ENCODE measurements at places on chromosomes 5 and 9. TPM values are rescaled to one million over a fixed set of nuclear protein-coding genes. Genes with fewer than 3 reads are reported as not detected.

GRCh38 chr5:119386596-119387344 is 31.0 kb downstream of the TNFAIP8 start:
- peak; percentile 14 for DNase-seq

GRCh38 chr9:96554801-96555566 is 64.7 kb downstream of the CDC14B start:
- DNase-seq: peak; percentile 76

DNA sequence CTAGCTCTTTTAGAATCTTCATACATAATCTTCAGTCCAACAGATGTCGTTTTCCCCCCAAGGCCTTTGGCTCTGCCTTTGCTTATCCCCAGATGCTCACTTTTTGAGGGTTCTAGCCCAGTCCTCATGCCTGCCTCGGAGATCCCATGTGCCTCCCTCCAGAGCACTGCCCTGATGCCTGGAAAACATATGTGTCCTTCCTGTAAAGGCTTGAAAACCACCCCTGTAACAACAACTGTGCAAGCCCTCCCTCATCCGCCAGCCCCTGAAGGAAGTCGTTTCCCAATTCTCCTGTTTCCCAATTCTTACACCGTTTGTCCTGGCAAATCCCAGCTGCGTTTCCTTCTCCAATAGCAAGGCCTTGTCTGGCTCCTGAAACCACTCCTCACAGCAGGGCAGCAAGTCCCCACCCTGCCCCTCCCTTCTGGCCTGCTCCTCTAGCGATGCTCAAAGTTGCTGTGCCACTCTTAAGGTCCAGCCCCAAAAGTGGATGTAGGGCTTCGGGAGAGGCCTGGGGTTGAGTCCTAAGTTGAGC is 52.2 kb downstream of the SLC36A1 start:
- DNase-seq: no peak

CER1 gene
- not detected for total RNA-seq

CCDC127 gene
- 6.2 TPM for total RNA-seq

DNA sequence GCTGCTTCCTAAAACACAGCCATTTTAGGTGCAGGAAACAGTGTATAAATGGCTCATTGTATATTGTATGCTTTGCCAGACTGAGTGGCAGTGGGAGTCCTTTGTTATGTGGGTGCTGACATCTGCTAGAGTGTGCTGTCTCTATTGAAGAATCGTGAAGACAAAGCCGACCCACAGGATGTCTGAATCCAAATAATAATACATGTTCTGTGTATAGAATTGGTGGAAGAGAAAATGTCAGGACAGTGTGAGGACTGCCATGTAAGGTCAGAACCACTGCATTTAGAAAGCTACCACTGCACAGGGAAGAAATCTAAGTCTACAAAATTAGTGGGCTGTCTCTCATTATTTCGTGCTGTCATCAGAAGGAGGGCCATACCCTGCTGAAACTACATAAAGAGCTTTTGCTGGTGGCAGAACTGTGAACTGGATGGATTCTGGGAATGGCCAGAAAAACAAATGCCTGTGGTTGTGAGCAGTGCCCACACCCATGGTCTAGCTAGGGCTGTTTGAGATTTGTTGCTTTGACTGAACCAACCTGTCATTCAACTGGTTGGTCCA is 2.5 kb downstream of the IL7R start:
- no peak for DNase-seq

DNA sequence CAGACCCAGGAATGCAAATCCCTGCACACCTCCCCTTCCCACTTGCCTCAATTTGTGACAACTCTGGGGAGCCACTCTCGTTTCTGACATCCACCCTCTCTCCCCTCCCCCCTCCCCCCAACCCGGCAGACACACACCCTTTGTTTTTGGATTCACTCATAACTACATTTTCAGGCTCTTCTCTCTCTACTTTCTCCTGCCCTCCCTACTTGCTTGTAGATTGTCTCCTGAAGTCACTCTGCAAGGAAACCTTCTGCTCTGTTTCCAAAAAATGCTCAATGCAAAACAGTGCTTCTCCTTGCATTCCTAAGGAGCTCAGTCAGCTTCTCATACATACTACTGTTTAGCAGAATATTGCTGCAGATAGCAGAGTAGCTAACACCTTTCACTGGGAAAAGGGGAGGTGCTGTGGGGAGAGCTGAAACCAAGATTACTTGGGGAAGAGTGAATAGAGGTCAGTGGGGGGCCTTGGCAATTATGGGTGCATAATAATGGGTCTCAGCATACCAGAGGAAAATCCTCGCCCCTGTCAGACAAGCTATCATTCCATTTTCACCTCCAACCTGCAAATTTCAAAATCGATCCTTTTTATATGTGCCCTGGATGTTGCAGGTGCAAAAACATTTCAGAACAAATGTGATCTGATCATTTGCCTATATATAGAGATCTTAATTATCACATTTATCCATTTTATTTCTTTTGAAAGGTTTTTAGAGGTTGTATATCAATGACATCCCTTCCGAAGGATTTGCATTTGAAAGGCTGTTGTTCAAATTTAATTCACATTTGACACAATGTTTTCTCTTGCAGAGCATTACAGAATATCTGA is 1860.7 kb upstream of the WWC1 start:
- no peak for DNase-seq

TAF11L10 gene
- not detected for total RNA-seq
